ENCODE measurements at places on chromosomes 6 and 20.

DNA sequence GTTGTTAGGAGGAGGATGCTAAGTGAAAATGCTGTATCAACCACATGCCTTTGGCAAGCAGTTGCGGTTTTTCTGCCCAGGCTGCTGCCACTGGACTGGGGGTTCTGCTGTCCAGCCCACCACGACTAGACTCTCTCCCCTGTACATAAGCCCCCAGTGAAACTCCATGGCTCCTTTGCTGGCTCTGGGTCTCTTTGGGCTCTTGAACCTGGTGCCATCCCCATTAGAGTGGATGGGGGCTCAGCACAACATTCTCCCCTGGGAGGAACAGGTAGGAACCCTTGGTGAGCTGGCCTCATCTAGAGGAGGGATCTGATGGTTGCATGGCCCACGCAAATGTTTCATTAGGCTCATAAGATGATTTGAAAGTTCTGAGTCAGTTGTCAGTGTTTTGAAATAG is 204.8 kb upstream of the KCNG1 start:
- no peak for DNase-seq

DNA sequence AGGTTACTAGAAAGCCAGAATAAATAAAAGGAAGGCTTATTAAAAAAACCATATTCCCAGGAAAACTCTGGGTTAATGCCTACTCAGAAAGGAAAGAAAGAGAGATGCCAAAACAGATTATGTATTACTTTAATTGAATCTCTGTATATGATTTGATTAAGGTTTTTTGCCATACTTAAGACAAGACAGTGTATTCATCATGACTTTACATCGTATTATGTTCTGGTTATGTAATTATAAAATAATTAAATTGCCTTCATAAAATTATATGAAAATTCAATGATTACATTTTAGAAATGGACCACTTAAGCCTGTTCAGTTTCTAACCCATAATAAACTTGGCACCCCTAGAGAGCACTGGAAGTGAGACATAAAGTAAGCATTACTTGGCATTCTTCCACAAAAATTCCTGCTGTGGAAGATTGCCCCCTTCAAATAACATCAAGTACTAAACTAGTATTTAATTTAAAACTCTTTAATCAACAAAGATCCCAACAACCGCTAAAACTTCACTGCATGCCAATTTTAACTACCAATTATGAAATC is 20.8 kb upstream of the IBTK start:
- no peak for DNase-seq

- DNase-seq: no peak
Observed at GRCh38 chr20:57691699-57692098, 18.1 kb downstream of the PMEPA1 start.

DNA sequence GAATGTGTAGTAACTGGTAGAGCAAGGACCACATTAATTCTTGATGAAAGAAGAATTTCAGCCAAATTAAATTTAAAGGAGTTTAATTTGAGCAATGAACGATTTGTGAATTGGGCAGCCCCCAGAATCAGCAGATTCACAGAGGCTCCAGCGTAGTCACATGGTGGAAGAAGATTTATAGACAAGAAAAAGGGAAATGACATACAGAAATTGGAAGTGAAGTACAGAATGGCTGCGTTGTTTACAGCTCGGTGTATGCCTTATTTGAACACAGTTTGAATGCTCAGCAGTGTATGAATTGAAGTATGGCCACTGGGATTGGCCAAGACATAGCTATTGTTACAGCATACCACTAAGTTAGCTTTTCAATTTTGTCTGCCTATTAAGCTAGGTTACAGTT is 173.6 kb upstream of the ARG1 start:
- no peak for DNase-seq

DNA sequence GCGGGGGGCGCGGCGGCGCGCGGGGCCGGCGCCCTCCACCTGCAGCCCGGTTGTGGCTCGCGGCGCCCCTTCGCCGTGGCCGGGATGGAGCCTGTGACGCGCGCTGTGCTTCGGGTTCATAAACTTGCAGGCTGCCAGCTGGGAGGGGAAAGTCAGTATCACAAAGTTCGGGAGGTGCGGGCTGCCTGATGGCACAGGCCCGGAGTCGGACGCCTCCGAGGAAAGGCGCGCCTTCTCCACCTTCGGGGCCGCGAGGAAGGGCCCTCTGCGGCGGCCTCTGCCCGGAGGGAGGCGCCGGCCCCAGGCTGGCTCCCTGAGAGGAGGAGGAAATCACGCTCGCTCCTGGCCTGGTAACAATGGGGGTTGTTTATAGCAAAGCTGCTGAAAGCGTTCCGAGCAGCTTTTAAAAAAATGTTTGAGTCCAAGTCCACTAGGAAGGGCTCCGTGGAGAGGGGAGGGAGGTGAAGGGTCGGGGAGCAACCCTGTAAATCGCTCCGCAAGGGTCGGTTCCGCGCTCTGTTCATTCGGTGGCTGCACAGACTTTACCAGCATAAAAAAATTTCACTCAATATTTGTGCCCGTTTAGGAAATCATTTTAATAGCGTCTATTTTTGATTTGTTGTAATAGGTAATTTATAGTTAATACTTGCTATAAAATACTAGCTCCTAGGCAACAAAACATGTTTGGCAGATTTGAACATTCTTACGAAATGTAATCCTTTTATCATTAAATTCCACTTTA is 1.0 kb downstream of the AFDN start:
- DNase-seq: no peak

- DNase-seq: no peak
Observed at GRCh38 chr6:108650781-108651180, 90.1 kb downstream of the FOXO3 start.

- DNase-seq: no peak
Observed at GRCh38 chr6:14924126-14925024, 321.5 kb upstream of the JARID2 start.

DNA sequence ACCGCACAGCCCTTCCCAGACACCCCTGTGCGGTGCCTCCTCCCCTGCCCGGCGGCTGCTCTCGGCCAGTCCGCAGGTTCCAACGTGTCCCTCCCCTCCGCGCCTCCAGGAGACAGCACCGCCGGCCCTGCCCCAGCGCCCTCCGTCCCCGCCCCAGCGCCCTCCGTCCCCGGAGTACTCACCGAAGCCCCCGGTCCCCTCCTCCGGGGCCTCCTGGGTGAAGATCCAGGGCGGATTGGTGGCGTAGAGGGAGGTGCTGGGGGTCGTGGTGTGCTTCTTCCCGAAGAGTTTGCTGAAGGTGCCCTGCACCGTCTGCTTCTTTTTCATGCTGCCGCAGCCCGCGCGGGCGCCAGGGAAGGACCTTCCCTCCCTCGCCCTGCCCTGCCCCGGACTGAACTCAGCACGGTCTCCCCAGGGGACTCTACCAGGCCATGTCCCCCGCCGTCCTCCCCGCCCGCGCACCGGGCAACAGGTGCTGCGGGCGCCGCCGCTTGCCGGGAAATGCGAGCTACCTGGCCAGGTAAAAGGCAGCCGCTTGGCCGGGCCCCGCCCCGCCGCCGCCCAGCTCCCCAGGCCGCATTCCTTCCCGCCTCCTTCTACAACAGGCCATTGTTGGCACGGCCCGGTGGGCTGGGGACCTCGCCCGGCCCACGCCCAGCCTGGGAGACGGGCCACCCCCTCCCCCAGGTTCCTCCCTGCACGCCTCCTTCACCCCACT is at the start of gene C6orf132:
C6orf132 (minus strand) TSS at position 503 of the 718 bp plus-strand sequence; CDS start at position 327, 176 bp downstream.
- DNase-seq: no peak

- peak; percentile 95 for DNase-seq
Observed at GRCh38 chr20:3811467-3812258, 8.7 kb upstream of the AP5S1 start.

- no peak for DNase-seq
Observed at GRCh38 chr20:47818466-47818865, 33.2 kb upstream of the SULF2 start.

DNA sequence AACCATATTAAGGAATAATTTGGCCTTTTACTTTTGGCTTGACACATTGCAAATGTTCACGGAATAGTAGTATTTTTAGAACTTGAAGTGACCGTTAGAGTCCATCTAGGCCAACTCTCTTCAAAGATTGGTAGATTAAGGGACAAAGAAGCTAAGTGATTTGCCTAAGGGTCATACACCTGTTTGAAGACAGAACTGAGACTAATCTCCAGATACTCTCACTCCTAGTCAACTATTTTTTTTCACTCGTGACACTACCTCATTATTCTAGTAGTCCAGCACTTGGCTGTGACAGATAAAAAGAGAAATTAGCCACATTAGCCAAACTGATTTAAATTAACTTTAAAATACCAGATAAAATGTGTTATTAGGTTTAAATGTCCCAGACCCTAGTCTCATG is 10.6 kb downstream of the ACSS2 start:
- DNase-seq: no peak

- no peak for DNase-seq
Observed at GRCh38 chr6:52176550-52176949, 9.6 kb upstream of the IL17A start.

- DNase-seq: no peak
Observed at GRCh38 chr20:19723813-19724430, 34.1 kb upstream of the RIN2 start.

DNA sequence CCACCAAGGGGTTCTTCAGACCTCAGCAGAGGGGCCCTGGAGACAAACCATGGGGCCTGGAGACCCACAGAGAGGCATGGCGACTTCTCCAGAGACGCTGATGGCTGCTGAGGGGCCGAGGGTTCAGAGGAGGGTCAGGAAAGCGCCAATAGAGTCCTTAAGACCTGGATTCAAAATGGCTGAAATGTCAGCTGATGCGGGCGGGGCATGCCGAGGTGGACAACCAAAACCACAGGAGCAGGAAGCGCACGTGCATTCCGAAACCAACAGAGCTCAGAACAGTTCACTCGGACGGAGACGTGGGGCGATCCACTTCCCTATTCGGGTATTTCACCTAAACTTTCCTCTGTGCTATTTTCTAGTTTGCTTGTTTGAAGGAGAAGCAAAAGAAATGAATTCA is 99.9 kb upstream of the RIN2 start:
- DNase-seq: no peak

DNA sequence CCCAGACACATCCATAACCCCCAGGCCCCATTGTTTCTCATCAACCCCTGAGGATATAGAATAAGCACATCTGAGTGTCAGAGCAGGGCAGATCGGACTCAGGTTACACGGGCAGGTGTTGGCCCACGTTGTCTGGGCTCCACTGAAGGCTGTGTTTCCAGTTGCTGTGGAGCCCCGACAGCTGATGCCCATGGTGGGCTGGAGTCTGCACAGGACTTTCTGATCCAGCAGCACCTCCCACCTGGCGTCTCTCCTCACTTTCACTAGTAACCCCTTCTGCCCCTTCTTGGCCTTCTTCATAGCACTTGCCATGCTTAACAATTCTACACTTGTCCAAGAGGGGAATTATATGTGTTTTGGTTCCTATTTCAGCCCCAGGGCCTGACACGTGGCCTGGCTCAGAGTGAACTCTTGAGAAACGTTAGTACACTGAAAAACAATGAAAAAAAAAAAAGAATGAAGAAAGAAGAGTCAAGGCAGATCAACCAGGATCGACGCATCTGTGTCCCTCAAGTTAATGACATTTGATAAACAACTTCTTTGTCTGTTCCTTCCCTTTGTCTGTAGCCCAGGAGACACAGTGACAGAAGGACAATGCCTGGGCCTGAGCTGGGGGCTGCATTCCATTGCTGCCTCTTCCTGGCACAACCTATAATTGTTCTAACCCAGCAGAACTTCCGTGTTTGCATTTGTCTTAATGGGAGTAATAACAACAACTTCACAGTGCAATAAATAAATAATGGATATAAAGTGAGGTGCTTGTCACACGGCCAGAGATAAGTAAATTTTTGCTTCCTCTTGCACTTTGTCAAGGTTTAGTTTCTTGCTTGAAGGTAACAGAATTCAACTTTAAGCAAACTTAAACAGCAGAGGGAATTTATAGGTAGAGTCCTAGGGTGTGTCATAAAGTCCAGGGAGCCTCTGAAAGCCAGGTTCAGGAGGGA is 224.2 kb upstream of the SSTR4 start:
- DNase-seq: no peak

DNA sequence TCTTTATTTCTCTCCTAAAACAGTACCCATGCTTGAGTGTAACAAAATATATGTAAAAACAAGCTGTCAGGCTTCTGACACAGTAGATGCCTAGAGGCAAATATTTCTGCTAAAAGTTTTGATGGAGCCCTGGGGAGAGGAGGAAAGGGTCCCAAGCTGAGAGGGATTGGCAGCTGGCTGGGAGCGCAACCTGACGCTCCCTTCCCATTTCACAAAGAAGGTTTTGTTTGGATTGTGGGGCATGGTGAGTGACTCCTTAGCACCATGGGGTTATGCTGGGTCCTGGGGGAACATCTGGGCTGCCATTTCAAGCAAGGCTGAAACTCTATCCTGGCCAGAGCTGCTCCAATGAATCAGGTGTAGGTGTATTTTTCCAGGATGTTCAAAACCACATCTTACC is 720.5 kb downstream of the MAFB start:
- no peak for DNase-seq

DNA sequence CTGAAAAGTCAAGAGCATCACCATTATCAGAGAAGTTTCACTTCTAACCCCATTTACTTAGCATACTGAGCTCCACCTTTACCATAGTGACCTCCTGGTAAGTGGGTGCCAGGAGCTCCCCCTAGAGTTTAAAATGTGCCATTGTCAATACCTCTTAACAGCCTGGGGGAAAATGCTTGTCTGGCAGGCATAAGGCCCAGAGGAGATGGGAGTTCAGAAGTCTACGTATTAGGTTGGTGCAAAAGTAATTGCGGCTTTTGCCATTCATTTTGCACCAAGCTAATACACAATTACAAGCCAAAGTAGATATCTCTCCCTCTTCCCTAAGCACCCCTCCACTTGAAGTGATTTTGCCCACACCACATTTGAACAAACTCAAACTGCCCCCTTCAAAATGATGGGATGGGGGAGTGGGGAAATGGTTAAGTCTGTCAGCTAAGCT is 919.0 kb downstream of the KIF16B start:
- DNase-seq: peak; percentile 67

DNA sequence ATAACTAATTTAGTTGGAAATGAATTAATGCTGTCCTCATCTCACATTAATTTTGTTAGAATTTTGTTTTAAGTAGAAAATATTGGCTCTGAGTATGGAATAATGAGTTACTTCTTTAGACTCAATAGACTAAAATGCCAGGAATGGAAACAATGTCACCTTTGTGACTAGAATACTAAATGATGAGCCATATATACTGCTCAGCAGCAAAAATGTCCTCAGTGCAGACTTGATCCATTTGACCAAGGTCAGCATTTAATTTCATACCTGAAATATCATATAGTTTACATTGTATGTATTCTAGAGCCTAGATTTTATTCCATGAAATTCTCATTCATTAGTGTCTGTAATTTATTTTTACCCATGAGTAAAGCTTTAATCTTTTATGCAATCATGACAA is 217.7 kb downstream of the ADGRB3 start:
- DNase-seq: no peak

- DNase-seq: no peak
Observed at GRCh38 chr6:147567141-147567805, 58.8 kb downstream of the SAMD5 start.

DNA sequence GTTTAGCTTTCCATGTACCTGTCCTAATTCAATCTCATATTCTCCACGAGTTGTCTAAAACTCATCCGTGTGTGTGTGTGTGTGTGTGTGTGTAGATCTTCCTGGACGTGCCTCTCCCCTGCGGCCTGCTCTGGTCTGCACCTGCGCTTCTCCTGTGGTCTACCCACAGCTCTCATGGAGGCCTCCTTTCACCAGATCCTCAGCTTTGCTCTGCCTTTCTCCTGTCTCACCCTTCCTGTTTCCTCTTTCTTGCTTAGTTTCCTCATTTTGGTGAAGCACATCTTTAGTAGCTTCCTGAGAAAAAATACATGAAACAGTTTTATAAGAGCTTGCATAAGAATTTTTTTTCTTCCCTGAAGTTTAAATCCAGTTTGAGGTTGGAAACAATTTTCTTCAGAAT is 18.1 kb downstream of the SLX4IP start:
- no peak for DNase-seq
